H9 (cell line): ENCODE measurements at places on chromosomes 1 and 21.

GRCh38 chr1:8870616-8871538 is 7.6 kb downstream of the ENO1 start:
- no peak for DNase-seq

- DNase-seq = no peak
Observed at GRCh38 chr1:52057255-52057654, 1.2 kb downstream of the BTF3L4 start.

DNA sequence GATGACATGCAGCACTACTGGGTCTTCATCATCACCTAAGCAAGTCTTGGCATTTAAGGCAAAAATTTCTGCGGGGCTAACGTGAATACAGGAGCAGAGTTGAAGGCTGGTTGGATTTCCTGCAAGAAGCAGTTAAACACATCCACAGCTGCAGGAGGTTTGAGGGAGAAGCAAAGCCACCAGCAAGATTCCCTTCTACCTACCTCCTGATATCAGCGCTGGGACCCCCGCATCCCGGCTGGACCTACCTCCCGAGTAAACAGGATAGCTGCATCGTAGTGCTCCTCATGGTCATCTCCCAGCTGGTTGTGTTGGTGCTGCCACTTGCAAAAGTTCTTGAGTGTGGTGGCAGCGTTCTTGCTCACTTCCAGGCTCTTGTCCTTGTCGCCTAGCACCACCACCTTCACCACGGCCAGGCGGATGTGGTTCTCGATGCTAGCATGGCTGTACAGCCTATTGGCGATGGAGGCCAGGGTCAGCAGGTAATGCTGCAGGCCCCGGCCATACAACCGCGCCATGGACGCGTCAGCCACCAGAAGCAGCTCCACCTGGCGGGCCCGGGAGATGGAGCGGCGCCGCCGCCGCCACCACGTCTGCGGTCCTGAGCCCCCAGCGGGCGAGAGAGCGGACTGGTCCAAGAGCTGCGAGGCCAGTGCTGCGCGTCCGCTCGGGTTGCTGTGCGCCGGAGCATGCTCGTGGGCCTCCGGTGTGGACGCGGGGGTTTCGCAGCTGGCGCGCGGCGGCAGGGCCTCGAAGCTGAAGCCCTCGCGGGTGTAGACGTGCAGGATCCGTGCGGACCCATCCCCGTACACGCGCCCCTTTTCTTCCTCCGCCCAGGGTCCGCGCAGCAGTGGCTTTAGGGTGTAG is 1.6 kb downstream of the ADAMTS5 start:
- peak; percentile 89 for DNase-seq

DNA sequence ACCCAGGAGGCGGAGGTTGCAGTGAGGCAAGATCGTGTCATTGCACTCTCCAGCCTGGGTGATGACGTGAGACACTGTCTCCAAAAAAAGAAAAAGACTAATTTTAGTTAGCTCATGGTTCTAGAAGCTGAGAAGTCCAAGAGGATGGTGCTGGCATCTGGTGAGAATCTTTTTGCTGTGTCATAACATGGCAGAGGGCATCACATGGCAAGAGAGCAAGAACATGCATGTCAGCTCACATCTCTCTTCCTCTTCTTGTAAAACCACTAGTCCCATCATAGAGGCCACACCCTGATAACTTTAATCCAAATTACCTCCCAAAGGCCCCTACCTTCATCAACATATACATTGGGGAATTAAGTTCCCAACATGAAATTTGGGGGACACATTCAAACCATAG is 13.8 kb upstream of the CNN3 start:
- no peak for DNase-seq

- DNase-seq = peak; percentile 89
Observed at GRCh38 chr1:210250998-210251679, 18.5 kb downstream of the SERTAD4 start.

GRCh38 chr21:39097335-39097861 is 85.9 kb downstream of the PSMG1 start:
- no peak for DNase-seq

DNA sequence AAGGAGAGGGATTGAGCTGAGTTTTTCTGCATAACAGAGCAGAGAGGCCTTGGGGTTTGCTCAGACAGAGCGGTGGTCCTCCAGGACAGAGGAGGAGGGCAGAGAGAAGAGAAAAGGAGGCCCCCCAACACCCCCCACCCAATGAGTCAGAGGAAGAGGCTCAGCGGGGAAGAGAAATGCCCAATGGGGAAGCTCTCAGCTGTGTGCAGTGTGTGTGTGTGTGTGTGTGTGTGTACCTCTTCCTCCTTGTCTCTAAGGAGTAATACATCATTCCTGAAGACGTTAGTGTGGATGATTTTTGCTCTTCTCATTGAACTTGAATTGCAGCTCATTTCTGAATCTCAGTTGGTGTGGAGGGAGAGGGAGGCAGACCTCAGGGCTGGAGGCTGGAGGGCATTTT is 8.7 kb downstream of the TMPRSS3 start:
- no peak for DNase-seq

GRCh38 chr1:88228114-88228513 is 456.0 kb upstream of the PKN2 start:
- no peak for DNase-seq

- no peak for DNase-seq
Observed at GRCh38 chr1:63717511-63718065, 56.2 kb upstream of the ROR1 start.

GRCh38 chr1:111241797-111242196 is 14.3 kb downstream of the CHI3L2 start:
- DNase-seq = no peak

DNA sequence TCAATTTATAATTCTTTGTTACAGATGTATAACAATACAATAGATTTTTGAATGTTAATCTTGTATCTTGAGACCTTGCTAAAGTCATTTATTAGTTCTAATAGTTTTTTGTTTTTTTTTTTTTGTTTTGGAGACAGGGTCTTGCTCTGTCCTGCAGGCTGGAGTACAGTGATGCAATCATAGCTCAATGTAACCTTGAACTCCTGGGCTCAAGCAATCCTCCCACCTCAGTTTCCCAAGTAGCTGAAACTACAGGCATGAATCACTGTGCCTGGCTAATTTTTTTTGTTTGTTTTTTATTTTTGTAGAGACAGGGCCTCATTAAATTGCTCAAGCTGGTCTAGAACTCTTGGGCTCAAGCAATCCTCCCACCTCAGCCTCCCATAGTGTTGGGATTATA is 26.2 kb upstream of the DIPK1A start:
- no peak for DNase-seq

DNA sequence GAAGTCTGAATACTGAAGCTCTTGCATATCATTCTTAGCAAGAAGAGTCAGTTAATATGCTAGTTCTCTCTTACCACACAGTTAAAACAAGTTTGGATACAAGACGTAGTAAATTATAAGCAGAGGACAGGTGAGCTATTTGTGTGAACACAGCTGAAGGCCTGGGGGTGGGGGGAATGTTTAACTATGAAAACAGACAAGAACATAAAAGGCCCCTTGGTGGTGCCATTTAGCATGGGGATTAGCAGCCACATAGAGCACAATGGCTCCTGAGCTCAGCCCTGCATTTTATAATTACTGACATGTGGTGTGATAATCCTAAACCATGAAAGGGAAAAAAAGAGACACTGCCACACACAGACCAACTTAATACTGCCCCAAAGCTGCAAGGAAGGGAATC is 94.8 kb downstream of the TGFBR3 start:
- DNase-seq = no peak

DNA sequence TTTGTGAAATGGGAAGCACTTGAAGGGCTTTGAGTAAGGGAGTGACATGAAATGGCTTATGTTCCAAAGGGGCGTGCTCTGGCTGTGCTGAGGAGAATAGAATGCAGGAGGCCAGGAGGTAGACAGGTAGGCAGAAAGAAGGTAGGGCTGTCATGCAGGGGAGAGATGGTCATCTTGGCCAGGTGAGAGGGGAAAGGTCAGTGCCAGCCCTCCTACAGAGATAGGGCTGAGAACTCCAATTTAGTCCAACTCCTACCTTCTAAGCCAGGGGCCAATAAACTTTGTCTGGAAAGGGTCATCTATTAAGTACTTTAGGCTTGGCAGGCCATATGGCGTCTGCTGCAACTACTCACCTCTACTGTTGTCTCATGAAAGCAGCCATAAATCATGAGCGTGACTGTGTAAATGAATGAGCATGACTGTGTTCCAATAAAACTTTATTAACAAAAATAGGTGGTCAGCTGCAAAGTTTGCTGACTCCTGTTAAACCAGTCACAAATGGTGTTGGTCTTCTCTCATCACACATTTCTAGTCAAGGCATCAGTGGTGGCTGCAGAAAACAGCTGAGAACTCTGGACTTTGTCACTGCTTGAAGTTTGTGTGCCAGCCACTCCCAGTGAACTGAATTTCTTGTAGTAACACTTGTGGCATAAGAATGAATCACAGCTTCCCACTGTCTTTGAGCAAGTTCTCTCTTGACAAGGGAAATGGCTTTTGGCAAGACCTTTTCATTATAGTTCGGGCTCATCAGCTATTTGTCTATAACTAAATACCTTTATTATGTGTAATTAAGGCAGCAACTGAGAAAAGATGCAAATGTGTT is 32.0 kb upstream of the CD2 start:
- DNase-seq = no peak

GRCh38 chr1:77757603-77758002 is 2.0 kb downstream of the USP33 start:
- DNase-seq = no peak

DNA sequence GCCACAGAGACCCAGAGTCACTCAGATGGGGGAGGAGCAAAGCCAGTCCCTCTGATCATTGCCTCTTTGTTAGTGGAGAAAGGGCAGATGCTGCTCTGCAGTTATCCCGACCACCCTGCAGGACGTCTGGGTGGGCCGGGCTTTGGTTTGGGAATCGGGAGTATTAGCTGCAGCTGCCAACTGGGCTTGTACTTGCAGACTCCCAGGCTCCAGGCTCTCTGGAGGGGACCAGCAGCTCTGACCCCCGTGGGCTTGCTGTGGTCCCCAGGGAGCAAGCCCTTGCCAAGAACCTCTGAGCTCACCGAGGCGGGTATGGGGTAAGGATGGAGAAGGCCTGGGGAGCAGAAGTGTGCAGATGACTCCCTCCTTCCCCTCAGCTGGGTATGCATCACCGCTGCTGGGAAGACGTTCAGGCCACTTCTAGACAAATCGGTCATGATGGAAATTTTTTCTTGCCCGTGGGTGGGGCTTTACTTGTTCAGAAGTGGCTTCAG is 21.6 kb downstream of the MAPKAPK2 start:
- no peak for DNase-seq

GRCh38 chr21:34011660-34012059 is 61.7 kb upstream of the MRPS6 start:
- no peak for DNase-seq

DNA sequence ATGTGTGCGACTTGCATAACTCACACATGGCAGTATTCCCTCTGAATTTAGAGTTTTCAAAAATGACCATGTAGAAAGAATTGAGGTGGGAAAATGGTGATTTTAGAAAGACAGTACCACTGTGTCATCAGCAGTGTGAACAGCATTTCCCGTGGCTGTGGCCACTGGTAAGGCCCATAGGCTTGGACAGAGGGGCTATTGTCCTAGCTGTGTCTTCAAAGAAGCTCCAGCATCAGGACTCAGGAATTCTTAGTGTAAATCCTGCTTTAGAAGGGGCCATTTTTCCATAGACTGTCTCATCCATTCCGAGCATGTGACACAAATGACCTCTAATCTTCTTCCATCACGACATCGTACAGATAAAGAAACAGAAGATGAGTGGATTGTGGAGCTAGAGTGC is 119.3 kb upstream of the BACE2 start:
- DNase-seq = no peak

DNA sequence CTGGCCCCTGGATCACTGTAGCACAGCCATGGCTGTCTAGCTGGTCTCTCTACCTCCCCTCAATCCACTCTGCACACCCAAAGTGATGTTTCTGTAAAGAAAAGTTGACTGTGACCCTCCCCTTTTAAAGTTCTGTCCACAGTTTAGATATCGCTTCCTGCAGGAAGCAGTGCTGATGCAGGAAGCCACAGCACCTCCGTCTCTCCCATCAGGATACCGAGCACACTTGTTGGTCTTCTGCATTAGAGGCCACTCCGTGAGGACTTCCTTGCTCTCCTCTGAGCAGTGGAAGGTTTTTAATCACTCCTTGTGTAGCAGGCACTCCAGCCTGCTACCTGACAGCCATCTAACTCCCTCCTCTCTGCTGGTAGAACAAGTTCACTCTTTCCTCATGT is 69.5 kb downstream of the GADD45A start:
- DNase-seq = no peak

GRCh38 chr1:58249737-58250586 is 296.6 kb downstream of the OMA1 start:
- DNase-seq = peak; percentile 87

DNA sequence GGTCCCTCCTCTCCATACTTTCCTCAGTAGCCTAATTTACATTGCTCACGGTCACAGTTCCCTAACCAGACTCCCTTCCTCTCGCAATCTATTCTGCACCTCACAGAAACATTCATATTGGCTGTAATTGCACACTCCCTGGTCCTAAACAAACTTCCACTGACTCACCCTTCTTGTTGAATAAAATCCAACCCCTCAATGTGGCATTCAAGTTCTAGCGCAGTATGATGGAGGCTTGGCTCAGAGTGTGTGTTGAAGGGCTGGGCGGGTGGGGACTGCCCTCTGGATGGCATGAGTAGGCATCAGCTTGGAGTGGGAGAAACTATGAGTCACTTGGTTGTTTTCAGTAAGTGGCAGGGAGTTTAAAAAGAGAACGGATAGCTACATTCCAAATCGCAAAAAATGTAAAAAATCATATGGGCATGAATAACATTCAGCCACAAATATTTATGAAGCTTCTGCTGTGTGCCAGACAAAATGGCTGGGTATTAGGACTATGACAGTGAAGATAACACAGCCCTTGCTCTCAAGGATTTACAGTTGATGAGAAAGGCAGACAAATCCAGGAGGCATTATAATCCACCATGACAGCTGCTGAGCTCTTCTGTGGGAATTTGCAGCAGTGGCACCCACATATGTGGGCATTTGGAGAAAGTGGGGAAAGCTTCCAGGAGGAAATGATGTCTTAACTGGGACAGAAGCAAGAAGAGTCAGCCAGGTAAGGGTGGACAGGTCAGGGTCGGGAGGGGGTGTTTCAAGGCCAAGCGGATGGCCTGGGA is 42.2 kb upstream of the LYST start:
- DNase-seq = no peak

DNA sequence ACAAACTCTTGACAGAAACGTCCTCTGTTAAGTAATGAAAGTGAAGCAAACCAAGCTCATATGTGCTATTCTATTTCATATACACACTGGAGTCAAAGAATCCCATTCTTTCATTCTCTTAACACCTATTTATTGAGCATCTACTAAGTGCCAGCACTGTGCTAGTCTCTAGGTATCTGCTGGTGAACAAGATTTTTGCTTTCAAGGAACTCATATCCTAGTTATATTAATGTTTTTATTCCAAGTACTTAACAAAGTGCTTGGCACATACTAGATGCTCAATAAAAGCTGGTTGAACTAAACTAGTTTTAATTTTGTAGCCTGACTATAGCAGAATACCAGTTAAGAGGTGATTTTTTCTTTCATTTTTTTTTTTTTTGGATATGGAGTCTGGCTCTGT is 3.6 kb upstream of the RNF2 start:
- no peak for DNase-seq

- no peak for DNase-seq
Observed at GRCh38 chr1:42518908-42519307, 55.8 kb downstream of the CCDC30 start.
